ENCODE measurements at places on chromosomes 6 and 20.

DNA sequence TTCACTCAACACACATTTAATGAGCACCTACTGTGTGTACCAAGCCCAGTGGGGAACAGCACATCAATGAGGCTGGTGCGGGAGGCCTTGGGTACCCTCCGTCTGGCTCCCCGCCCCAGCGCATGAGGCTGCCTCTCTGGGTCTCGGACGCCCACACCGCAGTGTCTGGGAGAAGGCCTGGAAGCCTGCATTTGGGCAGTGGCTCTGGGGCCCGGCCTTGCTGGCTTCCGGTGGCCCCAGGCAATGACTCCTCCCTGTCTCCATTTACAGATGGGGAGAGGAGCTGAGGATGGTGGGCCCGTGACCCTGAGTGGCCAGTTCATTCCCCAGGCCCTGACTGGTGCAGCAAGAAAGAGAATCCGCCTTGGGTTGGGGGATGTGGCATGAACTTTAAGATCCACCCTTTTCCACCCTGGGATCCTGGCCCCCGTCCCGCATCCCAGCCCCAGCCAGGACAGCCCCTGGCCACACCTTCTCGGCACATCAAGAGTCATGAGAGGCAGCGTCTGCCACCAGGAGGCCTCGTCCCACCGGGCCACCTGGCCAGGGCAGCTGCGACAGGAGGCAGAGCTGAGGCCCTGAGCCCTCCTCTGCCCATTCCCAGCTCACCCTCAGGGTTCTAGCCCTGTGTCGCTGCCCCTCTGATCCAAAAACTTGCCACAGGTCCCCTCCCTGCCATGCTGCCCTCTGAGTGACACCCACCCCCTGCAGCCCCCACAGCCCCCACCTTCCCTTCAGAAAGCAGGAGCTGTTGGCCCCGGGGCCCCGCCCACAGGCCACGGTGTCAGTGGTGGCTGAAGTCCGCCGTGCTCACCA, 17.5 kb upstream of the MRGBP start:
- DNase-seq = no peak

DNA sequence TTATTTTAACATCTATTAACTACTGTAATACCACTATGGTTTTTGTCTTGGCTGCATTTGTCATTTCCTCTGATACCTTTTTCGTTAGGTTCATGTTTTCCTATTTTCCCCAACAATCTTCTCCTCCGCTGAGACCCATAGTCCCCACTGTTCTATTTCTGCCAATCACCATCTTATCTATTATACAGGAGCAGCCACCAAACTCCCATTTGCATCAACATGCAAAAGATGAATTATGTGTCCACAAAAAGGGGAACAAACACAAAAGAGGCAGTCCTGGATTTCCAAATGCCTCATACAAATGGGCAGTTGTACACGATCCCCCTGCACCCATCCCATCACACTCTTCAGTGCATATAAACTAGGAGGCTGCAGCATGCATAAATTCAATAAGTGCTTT, 121.7 kb upstream of the MYLIP start:
- no peak for DNase-seq

- no peak for DNase-seq
Measured at GRCh38 chr6:36964349-36964748, 9.8 kb downstream of the PI16 start.

DNA sequence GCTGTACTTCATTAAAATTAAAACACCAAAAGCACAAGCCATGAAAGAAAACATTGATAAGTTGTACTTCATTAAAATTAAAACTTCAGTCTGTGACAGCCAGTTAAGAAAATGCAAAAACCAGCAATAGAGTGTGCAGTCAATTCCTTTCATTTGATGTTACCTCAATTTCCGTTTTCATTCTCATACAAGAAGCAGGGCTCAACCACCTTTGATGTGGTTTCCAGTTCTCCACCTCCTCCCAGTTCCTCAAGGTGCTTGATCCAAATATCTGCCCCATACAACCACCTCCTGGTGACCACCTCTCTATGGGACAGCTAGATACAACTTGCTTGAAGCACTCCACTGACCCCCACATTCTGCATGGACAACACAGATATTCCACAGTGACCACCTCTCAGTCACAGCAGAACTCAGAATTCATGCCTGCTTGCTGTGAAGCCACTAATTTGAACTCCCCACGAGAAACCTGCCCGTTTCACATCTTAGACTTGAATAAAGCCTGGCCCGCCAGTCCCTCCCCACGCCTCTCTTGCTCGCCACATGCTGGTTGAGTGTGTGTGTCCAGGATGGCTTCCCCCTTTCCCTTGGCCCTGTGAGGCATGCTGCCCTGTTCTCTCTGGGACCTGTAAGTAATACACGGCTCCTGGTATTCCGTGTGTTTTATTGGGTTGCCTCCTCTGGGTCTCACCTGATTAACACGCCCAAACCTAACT, 66.1 kb downstream of the FAM50B start:
- DNase-seq = no peak

DNA sequence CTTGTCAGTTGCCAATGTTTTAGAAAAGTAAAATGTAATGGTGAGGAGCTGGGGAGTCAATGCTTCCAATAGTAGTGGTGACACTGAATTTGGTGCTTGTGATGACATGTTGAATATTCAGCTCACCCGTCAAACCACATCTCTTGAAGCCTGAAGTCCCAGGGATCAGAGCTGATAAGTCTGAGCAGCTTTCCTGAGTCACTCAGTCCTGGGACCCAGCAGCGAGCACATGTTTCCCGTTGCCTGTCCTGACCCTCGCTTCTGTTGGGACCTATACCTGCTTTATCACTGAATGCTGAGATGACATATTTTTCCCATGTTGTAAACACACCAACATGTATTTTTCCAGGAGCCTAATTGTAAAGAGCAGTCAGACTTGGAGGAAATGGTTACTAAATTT, 693.6 kb downstream of the QKI start:
- DNase-seq = no peak

- no peak for DNase-seq
Measured at GRCh38 chr6:33000055-33000454, 9.3 kb downstream of the HLA-DOA start.

Data from putamen (tissue), 1 donor.